ENCODE measurements at places on chromosomes 4 and X.

DNA sequence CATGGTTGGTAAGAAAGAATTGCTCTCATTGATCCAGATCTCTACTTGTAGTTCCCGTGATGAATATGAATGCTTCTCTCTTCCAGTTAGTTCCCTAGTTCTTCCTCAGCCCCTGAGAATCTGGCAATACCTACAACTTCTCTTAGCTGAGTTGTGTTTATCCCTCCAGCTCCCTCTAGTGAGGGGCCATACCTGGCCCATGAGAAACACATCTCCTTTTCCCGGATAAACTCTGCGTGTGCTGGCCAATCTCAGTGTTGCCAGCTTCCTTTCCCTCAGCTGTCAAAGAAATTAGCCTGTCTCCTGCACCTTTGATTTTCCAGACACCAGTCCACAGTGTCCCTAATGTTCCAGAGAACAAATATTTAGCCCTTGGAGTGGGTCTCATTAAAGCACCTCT is 5.7 kb downstream of the CBLL2 start:
- DNase-seq = no peak

DNA sequence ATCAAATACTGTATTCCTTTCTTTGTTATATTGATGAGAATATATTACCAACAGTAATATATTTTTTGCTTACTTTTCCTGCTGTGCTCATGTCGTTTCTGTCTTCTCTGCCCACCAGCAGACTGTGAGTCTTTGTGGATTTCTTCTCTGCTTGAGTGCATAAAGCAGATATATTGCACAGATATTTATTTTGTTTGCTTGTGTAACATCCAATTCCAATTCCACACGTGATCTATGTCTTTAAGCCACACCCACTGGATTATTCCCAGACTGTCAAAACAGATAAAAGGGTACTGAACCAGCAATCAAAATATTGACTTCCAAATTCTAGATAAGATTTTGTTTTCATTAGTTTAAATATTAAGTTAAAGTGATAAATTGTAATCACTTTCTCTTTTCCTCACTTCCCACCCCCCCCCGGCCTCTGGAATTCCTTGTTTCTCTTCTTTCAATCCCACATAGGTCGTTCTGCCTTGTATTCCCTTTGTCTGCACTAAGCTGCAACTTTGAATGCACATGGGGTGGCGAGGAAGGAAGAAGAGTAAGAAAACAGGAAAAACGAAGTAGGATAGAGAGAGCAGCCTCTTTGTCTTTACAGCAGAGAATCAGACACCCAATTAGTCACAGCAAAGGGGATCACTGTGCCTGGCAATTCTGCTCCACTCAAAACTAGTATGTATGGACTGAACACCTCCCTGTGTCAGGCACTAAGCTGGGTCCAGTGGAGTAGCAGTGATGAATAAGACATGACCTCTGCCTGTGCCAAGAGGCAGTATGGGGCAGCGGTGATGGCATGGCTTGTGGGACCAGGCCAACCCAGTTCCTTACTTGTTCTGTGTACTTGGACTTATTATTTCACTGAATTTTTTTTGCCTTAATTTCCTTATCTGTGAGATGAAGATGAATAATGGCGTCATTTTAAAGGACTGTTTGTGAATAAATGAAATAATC is at the start of gene ADH1B:
ADH1B (minus strand) TSS at position 161 of the 951 bp plus-strand sequence; CDS start at position 91, 70 bp downstream.
- no peak for DNase-seq

DNA sequence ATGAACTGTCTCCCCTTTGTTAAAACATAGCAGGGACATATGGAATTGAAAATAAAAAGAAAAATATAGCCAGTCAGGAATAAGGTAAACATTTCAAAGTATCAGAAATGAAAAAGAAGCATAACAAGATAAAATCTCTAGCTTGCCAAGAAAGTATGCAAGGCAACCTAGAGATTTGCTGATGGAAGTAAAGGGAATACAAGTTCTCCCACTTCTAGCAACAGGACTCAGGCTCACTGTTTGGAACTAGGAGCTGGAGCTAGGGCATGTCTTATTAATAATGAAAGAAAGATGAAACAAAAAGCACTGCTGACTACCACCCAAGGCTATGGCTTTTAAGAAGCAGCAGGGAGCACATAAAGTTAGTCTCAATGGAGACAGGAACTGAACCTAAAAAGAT is 18.2 kb downstream of the ANKRD50 start:
- no peak for DNase-seq

GRCh38 chrX:99142745-99143144 is 1267.3 kb downstream of the PCDH19 start:
- DNase-seq = no peak

- DNase-seq = no peak
Observed at GRCh38 chr4:181776264-181777054, 466.7 kb upstream of the TENM3 start.

- no peak for DNase-seq
Observed at GRCh38 chrX:2888309-2888708, 40.8 kb downstream of the ARSD start.

Measured in stimulated activated CD8-positive, alpha-beta memory T cell treated with anti-CD3 and anti-CD28 coated beads, Interleukin-15, amount 100 ng/mL, for 24 hours (primary cell).